ENCODE measurements at places on chromosomes 1 and 21.

DNA sequence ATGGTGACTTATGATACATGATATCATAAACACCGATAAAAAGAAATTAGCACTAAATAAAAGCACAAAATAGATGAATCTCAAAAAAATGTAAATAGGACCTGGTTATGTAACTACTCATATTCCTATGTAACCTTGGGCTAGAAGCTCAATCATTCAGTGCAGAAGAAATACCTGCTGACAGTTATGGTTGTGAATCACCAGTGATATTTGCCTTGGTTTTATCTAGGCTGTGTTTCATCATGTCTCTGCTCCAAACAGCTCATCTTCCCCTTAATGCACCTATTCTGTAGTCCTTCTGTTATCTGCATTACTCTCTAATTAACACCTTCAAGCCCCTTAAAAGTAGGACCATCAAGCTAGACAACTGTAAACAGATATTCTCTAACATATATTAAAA lies 16.3 kb upstream of the PIGC start:
- no peak for DNase-seq

DNA sequence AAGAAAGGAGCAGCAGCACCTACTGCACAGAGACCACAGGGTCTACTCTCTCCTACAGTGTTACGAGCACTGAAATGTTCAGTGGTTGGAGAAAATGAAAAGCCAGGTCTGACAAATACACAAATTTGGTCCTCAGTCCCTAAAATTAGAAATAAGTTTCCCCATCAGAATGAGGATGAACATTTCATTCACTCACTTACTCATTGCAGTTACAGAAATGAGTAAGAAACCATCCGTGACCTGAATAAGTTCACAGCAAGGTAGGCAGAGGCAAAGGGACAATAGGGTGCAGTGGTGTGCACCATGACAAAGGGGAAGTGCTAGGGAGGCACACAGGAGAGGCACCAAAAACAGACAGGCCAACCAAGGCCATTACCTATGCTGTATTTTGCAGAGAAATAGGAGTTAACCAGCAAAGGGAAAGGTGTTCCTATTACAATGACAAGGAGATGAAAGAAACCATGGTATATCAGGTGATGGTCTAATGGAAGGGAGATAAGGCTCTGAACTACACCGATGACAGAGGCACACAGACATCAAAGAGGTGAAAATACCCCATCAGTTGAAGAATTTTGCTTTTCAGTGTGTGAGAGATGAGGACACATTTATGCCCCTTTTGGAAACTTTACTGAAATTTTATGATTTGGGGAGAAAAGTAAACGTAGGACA lies 29.4 kb downstream of the VAV3 start:
- DNase-seq, result no peak

GRCh38 chr1:55503663-55504305 lies 288.6 kb upstream of the USP24 start:
- no peak for DNase-seq

DNA sequence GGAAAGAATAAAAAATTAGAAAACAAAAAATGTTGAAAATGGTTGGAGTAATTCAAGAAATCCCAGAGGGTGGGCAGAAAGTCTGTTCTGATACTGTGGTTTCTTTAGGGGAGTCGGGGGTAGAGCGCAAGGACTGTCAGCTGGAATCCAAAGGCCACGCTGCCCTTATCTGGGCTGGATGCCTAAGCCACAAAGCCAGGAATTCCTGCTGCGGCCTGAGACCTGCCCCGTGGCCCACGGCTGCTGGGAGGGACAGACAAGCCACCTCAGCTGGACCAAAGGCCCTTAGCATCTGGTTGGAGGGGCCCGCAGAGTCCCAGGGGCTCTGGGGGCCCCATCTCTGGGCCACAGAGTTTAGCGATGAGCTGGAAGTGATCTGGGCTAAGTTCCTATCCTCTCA lies 60.2 kb downstream of the DMRTB1 start:
- DNase-seq, result no peak

- DNase-seq, result peak; percentile 24
Observed at GRCh38 chr1:7646981-7647901, 123.9 kb upstream of the VAMP3 start.

- DNase-seq, result no peak
Observed at GRCh38 chr1:55060133-55060999, 21.0 kb downstream of the PCSK9 start.

DNA sequence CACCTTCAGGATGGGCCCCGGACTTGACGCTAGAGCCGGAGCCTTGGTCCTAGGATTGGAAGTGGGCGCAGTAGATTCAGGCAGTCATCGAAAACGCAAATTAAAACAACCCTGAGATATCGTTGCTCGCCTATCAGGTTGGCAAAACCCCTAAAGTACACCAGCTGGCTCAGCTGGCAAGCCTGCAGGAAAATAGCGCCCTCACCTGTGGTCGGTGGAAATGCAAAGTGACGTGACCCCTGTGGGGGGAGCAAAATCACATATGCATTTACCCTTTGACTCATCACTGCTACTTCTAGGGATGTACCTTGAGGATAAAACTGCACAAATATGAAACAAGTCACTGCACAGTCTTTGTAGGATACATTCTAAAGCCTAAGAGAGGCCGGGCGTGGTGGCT lies 170.3 kb upstream of the TMEM51 start:
- no peak for DNase-seq

DNA sequence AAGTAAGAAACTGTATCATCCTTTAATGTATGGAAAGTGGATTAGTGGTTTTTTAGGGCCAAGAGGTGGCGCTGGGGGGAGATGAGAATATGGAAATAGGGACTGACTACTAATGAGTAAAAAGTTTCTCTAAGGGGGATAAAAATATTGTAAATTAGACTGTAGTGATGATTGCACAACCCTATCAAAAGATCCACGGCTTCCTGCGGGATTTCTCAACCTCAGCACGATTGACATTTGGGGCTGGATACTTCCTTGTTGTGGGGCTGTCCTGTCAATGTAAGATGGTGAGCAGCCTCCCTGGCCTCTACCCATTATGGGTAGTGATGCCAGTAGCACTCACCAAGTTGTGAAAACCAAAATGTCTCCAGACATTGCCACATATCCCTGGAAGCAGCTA lies 36.0 kb upstream of the PRDM2 start:
- no peak for DNase-seq

DNA sequence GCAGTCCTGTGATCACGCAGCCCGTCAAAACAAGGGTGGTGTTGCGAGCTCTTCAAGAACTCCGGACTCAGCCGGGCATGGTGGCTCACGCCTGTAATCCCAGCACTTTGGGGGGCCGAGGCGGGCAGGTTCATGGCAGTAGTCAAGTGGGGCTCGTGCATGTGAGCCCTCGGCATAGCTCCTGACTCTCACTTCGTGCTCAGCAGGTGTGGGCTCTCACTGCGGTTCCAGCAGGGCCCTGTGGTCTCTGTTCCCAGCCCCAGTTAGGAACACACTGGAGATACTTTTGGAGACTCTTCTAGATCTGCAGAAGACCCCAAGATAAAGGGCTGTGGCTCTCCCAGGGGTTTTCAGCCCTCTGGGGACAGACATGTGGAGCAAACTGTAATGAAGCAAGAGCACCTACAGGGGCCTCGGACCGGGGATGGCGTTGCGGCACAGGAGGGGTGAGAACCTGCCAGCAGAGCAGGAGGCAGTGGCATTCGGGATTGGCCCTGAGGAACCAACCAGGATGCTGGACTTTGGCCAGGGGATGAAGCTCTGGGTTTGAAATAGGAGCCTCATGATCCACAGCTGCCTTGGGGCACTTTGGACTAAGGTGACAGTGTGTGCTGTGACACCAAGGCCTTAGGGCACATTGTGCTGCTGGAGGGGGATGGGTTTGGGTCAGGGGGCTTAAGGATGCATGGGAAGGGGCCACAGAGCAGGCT lies 443.2 kb downstream of the CAMTA1 start:
- DNase-seq, result no peak

- DNase-seq, result no peak
Observed at GRCh38 chr1:65572701-65573421, 152.4 kb downstream of the LEPR start.

DNA sequence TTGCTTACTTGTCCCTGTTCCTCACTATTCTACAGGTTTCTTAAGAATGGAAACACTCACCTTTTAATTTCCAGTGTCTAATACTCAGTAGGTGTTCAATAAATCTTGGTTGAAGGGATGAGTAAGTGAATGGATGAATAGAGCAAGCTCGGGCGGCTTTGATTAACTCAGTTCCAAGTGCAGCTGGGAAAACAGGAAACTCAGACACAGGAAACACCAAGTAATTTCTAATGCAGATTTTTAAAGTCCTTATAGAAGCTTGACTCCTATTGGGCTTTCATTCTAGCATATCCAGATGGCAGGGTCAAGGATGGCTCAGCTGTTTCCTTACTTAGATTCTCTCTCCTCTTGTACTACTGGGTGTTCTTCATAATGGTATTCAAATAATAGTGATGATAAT lies 14.0 kb downstream of the CAMK1G start:
- DNase-seq, result no peak

DNA sequence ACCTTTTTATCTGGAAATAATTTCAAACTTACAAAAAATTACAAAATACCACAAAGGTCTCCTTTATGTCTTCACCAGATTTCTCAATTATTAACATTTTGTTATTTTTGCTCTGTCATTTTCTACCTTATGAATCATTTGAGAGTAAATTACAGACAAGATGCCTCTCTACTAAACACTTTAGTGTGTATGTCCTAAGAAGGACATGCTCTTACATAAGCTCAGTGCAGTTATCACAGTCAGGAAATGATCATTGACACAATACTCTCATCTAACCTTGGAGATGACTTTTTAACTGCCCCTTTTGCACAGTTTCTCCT lies 378.9 kb upstream of the RUNX1 start:
- no peak for DNase-seq

Measured in stimulated activated CD8-positive, alpha-beta memory T cell treated with anti-CD3 and anti-CD28 coated beads, Interleukin-12 subunit alpha, Interleukin-12 subunit beta, amount 100 ng/mL, for 4 hours (primary cell).